NCI-H748 treated with DMSO at 0.1 percent for 48 hours (cell line): ENCODE measurements at places on chromosomes 16 and 17.

DNA sequence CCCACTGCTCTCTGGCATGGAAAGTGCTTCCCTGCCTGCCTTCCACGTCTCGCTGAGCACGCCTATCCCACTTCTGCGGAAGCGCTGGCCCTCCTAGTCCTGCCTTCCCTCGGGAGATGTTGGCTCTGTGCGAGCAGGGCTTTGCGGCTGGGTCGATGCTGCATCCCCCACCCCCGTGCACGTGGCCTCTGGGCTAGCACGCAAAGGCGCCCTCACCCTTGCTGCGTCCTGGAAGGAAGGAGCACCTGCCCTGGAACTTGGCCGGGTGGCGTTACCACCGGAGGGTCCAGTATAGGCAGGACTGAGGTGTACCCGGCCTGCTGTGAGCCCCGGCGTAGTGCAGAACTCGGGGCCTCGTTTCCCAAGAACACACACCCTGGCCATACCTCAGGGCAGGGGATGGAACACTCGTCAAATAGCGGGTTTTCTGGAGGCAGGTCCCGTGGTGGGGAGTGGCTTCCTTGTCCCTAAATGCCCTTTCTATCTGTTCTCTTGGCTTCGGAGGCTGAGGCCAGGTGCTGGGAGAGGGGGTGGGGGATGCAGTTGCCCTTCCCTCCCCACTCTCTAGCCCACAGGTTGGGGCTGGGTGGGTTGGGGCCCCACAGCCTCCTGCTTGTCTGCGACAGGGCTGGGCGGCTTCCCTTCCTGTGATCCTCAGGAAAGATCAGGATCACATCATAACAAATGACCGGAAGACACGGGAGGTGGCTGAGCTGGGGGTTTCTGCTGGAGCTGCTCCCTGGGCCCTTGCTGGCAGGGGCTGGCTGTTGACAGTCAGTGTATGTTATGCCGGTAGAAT, 17.4 kb downstream of the BAIAP2 start:
- no peak for DNase-seq

- no peak for DNase-seq
Measured at GRCh38 chr16:9318764-9319163, 227.3 kb downstream of the HAPSTR1 start.

DNA sequence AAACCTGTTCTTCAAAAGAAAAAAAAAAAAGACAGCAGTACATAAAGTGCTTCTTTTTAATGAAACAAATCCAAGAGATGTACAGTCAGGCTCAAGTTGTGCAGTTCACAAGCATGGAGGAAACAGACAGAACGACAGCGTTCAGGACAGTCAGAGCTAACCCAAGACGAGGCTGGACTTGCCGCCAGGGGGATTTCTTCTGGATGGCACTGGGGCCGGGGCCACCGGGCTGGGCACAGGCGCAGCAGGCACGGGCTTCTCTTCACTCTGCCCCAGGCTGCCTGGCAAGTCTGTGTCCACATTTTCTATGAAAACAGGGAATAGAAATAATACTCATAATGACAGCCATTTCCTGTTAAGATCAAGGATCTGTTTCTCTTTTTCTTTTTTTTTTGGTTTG, 4.4 kb upstream of the NT5C start:
- DNase-seq = no peak

DNA sequence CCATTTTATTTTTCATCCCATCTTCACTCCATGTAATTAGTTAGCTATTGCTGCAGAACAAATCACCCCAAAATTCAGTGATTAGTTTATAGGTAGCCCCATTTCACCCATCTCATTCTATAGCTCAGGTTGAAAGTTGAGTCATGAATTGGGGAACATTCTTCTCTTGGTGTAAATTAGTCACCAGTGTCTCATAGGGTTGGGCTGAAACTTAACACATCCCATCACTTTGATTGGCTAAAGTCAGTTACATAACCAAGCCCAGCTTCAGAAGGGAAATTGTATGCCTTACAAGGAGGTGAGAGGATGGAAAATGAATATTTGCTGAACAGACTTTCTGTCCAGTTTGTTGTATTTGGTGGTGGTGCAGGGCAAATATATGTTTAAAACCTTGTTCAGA, 477.5 kb downstream of the WWOX start:
- no peak for DNase-seq

GRCh38 chr16:66904846-66905632, 13.6 kb downstream of the CDH16 start:
- no peak for DNase-seq

DNA sequence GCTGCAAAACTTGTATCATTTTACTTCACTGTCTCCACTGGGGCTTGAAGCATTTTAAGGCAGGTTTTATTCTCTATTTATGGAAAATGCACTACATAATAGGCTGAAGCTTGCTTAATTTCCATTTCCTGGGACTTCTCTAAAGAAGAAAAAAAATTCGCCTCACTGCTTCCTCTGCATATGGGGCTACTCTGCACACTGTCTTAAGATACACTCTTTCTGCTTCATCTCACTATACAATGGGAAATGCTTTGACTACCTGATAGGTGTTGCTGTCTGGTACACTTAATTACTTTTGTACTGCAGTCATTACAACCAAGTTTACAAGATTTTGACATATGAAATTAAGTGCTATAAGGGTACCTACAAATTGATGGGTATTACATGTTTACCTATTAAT, 466.0 kb downstream of the KCNJ18 start:
- DNase-seq = no peak

DNA sequence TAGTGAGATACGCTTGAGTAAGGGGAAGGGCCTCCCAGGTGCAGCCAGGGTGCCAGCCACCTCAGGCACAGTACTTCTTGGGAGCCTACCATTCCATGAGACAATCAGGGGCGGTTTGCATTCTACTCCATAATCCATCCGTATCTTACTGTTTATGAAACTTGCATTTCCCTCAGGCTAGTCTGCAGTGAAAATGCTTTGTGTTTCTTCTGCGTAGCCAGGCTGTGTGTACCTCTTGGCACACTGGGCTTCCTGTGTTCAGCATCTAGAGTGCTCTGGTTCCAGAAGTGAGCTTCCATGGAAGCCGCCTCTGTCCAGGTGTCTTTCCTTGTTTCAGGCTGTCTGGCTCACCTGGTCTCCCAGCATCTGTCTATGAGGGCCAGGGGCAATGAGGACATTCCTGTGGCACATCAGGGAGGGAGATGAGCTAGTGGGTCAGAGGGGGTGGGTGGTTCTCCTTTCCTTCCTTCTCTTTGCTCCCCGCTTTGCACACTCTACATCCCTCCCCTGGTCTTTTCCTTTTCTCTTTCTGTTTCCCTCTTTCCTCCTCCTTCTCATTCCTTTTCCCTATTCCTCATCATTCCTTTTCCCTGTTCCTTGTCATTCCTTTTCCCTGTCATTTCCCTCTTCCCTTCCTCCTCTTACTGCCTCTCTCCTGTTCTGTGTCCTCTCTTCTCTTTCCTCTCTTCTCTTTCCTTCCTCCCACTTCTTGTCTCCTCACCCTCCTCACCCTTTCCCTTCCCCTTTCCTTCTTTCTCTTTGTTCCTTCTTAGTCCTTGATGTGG, 386.5 kb downstream of the CPPED1 start:
- no peak for DNase-seq

- DNase-seq = no peak
Measured at GRCh38 chr16:71700831-71701230, 23.7 kb downstream of the PHLPP2 start.

DNA sequence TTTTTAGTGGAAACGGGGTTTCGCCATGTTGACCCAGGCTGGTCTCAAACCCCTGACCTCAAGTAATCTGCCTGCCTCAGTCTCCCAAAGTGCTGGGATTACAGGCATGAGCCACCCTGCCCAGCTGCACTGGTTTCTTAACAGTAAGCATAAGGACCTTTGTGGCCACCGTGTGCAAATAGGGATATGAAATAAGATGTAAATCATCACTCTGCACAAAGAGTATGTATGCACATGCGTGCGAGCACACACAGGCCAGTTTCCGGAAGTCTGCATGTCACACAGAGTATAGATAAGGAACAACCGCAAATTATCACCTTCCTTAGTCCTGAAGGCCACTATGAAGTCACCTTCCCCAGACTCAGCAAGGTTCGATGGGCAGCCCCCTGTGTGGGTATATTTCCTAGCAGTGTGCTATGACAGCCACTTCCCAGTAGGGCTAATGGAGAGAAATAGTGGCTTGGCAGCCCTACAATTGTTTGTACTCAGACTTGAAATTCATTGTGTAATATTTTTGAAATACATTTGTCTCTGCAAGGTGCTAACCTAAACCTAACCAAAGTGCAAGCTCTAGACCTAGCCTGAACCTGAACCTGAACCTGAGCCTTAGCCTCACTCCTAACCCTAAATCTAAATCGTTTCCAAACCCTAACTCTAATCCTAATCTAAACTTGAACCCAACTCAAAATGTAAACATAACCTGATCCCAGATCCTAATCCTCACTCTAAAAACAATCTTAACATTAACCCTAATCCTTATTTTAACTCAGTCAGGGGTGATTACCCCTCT, 48.4 kb upstream of the SKAP1 start:
- no peak for DNase-seq

DNA sequence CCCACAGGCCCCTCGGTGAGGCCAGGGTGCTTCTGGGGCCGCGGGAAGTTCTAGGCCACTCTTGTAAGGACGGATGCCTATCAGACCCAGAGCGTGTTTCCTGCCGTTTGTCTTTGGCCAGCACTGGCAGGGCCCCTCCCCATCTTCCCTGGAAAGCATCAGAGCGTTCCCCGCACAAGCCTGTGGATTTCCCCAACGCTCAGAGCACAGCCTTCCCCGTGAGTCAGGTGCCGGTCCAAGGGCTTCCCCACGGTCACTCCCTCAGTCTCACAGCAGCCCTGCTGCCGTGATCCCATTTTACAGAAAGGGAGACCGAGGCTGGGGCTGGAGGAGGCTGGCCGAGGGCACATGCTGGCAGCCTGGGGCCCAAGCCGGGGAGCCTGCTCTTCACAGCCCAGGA, 33.7 kb downstream of the CRISPLD2 start:
- DNase-seq = no peak

GRCh38 chr16:87956365-87957231, 5.4 kb downstream of the BANP start:
- no peak for DNase-seq

DNA sequence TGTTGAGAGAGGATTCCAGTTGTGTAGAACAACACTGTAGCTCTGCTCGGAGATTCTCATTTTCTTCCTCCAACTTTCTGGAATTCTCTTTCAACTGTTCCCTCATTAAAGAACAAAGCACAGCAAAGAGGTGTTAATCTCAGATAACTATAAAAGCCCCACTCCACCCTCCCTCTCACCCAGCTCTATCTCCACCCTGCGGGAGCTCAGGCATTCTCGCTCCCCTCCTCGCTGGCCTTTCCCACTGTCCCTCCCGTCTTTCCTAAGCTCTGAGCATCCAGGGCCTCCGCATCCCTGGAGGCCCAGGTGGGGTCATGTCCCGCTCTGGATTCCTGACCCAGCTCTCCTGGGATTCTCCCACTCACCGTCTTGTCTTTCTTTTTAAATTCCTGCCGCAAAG, 35.1 kb downstream of the DHX38 start:
- DNase-seq = no peak

- no peak for DNase-seq
Measured at GRCh38 chr17:75364078-75364477, 41.4 kb downstream of the GRB2 start.

DNA sequence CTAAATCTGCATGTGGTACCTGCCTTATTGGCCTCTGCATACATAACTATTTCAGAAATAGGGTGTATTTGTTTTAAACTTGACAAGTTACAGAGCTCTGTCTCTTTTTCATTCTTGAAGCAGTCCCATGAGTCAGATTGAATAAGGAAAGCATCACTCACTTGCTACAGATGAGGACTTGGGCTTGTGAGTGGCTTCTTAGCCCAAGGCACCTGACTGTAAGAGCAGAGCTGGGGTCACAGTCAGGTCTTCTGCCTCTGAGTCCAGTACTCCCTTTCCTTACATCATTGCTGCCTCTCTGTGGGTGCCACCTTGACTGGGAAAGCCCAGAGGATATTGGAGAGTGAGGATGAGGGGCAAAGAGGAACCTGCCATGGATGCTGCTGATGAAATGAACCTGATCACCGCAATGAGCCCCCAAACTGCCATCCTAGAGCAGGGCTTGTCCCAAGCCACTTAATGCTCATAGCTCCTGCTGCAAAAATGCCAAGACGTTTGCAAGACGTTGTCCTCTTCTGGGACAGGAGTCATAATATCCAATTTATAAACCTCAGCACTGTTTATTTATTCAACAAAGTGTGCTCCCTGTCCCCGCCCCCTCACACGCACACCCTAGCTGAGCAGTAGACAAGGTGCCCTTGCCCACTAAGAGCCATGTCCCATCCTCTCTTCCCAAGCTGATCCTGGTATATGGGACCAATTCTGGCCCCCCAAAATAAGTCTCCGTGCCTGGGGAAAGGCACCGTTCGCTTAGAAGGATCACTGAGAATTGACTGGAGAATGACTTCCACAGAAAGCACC, 74.1 kb downstream of the CCDC182 start:
- DNase-seq = no peak
